LoVo (cell line): ENCODE measurements at places on chromosomes 2 and 18.
A peak's percentile ranks its signal among the peaks of the same experiment; 100 is the strongest.

DNA sequence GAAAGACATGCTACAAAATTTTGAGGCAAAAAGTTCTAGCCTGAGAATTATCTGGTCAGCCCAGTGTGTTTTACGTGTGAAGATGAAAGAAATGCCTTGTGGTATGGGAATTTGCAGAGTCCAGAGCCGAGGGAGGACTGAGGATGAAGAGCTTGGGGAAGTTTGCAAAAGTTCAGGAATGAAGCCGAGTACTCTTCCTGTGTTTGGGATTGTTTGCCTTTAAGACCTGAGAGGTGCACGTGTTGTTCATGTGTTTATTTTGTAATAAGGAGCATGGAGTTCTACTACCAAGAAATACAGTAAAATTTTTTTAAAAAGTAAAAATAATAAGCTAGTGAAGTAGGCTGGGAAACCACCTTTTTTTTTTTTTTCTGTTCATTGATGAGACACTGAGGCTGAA is 14.8 kb downstream of the SETBP1 start:
- no peak for DNase-seq

- DNase-seq: no peak
These were observed 1108.1 kb downstream of the TSN start for GRCh38 chr2:122863532-122863931.

- DNase-seq: no peak
These were observed 36.3 kb downstream of the ARHGEF33 start for GRCh38 chr2:38925982-38926381.

DNA sequence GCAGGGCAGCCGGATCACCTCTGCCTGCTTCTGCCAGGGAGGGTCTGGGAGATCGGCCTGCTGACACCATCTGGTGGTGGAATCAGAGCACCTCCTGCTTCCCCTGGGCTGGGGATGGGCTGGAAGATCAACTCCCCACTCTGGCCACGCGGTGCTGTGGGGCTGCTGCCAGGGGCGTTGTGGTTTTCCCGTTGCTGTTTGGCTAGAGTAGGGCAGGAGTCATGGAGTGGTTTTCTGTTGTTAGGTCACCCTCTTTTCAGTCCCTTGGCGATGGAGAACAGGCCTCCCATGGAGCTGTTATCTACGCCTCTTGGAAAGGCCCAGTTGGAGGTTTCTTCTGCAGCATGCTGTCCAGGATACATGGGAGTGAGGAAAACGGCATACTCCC is 15.2 kb downstream of the BCL2L11 start:
- no peak for DNase-seq

DNA sequence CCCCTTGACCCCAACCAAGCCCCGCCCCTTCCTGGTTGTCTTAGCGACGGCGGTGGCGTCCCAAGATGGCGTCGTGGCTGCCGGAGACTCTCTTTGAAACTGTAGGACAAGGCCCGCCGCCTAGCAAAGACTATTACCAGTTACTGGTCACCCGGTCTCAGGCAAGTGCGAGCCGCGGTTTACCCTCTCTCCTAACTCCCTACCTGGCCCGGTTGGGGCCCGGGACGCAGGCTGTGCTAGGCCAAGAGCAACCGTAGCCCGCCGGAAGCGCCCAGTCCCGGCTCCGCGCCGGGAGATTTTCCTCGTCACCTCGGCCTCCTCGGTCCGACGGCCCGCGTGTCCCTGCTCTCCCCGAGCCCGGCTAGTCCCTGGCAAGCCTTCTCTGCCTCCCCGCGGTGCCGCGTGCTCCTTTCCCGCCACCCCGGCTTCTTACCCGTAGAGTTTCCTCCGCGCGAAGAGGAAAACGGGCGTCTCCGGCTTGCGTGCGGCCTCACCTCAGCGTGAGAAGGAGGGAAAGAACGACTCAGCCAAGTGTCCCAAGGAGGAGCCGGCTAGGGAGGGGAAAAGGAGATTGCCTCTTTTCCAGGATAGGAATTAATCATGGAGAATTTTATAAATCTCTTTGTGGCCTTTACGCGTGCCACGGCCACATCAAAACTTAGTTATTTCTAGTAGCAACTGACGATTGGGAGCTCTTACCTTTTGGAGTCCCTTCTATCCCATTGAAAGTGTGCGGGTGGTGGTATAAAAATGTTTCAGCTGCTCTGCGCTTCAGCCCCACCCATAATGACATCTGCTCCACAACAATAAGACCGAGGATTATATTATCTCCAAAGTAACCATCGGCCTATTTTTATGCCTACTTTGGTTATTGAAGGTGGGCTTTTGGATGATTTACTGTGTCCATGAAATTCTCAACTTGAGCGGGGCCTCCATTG is at the start of gene FBXO36:
Gene FBXO36, plus strand, starts transcription at position 55 of the 938 bp plus-strand sequence. Its CDS starts 11 bp downstream, at position 66.
- peak; percentile 84 for DNase-seq
